GM12864 (cell line): ENCODE measurements at places on chromosomes 4 and X.

GRCh38 chr4:37279894-37280592 is 35.5 kb downstream of the NWD2 start:
- no peak for DNase-seq

DNA sequence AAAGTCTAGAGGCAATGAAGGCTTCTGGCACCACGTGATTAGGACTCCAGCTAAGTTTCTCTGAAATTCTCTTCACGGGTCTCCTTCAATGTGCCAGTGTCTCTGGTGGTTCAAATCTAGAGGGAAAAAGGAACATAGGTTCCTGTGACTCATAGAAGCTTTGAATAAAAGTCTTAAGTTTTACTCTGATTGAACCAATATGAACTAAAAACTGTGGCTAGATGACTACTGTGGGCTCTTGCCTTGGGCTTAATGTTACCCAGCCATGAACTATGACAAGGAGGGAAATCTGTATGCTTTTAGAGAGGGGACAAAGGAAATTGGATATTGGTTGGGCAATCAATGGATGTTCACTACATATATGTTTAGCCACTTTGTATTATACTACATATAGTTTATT is 49.9 kb upstream of the TEX13D start:
- no peak for DNase-seq

DNA sequence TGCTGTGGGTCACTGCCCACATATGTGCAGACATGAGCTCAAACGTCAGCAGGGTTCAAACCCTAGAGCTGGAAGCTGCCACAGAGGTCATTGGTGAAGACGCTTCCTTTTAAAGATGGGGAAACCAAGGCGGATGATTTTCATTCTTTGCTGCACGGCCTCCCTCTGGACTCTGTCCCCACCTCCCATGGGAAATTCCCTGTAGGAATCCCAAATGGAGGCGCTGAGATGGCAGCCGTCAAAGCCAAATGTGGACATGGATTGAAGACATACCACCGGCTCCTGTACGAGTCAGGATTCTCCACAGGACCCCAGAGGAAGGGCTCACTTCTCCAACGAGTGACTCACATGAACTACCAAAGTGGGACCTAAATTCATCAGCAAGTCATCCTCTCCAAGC is 286.4 kb downstream of the CRLF2 start:
- DNase-seq = no peak

- no peak for DNase-seq
Observed at GRCh38 chr4:55635741-55636655, at the start of gene NMU. Gene NMU, minus strand, starts transcription at chr4:55636298. Its CDS starts 106 bp downstream, at chr4:55636192.

- no peak for DNase-seq
Observed at GRCh38 chr4:154634058-154634457, 21.6 kb upstream of the FGG start.

GRCh38 chr4:87530229-87530628 is 1.1 kb upstream of the SPARCL1 start:
- no peak for DNase-seq

DNA sequence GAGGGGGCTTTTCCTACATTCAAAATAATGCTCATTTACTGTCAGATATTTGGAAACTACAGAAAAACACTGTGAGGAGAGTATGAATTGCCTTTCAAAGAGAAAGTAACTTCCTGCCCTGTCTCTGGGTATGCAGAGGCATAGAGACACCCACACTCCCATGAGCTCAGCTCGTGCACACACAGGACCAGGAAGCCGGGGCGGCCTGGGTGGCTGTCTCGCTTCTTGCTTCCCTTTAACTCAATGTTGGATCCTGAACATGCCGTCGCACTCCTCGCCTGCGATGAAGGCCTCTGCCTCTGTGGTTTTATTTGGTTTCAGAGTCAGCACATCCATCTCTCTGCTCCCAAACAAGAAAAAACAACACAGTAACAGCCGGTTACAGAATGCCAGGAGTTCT is 40.1 kb upstream of the GPR78 start:
- no peak for DNase-seq

GRCh38 chrX:96688789-96689188 is 4.1 kb downstream of the DIAPH2 start:
- no peak for DNase-seq

DNA sequence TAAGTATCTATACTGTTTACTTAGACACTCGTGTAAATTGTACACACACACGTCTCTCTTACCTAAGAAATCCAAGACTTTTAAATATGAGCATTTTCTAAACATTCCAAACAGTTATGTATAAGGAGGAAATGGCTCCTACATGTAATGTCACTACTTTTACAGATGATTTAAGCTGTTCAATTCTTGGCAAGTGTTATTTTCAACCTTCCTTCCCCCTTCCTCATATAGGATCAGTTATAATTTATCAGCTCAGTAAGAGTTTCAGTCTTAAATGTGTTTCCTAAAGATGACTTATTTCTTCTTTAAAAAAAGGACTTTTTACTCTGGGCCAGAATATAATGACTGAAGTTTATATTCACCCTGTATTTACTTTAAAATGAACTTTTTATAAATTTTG is 601.1 kb downstream of the ANKRD50 start:
- no peak for DNase-seq

GRCh38 chrX:153554519-153555167 is 37.2 kb downstream of the ATP2B3 start:
- DNase-seq = peak; percentile 0

DNA sequence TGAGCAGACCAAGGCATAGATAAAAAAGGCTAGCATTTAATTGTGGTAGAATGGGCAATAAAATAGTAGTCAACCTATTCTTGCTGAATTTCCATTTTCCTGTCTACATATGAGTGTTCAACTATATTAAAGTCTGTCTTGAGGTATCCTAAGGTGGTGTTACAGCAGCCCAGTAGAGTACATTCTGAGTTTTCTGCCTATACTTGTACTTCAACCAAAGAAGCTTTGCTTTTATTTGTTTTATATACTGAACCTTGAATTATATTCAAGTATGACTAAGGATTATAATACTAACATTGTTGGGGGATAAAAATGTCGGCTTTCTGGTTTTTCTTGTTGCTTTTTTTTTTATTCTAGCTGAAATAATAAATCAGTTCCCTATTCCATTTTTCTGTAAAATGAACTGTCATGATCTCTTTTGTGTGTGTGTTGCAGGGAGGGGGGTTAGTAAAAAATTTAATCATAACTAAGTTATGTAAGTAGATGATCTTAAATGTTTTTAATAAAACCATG is 106.7 kb downstream of the PDLIM5 start:
- DNase-seq = no peak

- no peak for DNase-seq
Observed at GRCh38 chrX:150767045-150767395, 73.8 kb downstream of the MTMR1 start.

GRCh38 chr4:151087467-151087866 is 12.0 kb upstream of the RPS3A start:
- no peak for DNase-seq

DNA sequence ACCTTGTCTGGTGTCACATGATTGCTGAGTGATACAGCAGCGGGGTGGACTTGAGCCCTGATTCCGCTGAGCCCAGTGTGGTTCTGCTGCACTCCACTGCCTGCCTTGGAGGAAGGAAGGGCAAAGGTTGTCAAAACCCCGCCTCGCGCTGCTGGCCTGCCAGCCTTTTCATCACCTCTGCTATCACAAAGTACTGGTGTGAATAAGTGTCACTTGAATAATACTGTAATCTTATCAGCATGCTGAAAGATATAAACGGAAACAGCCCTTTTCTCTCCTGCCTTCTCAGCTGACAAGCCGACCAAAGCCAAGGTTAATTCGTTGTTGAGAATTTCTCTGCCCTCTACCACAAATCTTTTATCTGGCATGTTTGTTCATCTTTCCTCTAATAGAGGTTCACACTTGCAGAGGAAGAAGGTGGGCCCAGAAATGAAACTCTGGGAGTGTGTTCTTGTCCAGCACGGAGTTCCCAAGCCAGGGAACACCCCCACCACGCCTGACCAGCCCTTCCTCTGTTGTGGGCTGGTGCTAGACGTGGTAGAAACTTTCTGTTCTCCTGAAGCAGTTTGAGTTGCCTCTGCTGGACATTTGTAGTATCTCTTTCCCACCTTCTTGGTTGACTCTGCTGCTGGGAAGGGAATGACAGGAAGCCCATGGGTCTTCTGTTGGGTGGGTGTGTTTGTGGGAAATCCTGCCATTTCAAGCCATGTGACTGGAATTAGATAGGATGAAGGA is 21.5 kb downstream of the FHDC1 start:
- no peak for DNase-seq

DNA sequence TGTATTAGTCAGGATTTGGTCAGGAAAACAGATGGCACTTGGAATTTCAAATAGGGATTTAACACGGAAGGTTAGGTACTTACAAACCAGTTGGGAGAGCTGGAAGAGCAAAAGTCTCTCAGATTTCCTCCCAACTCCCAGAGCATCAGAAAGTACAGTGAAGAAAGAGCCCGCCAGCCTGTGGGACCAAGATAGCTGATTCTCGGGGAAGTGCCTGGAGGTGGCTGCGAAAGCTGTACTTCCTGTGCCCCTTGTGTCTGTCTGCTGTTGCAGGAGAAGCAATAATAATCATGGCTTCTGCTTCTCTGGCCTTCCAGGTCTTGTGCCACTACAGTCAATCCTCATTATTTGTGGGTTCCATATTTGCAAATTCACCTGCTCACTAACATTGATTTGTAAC is 221.0 kb upstream of the BCOR start:
- DNase-seq = no peak

- DNase-seq = no peak
Observed at GRCh38 chr4:105951198-105951597, 55.9 kb downstream of the NPNT start.

DNA sequence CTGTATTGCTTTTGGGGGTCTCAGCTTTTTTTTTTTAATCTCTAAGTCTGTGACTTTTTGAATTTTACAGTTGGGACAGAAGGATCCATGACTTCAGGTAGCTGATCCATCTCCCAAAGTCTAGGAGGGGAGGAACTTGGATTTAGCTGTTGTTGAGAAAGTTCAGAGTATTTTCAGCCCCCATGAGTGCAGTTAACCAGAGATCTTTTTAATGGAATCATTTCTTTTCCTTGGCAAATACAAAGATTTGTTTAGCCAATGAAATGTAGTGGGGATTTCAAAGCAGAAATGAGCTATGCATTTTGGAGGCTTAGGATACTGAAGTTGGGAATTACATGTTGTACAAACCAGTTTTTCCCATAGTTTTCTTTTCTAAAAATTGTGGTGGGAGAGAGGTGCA is 18.1 kb downstream of the FNIP2 start:
- DNase-seq = no peak

GRCh38 chrX:4674028-4674782 is 960.8 kb upstream of the PRKX start:
- DNase-seq = no peak

DNA sequence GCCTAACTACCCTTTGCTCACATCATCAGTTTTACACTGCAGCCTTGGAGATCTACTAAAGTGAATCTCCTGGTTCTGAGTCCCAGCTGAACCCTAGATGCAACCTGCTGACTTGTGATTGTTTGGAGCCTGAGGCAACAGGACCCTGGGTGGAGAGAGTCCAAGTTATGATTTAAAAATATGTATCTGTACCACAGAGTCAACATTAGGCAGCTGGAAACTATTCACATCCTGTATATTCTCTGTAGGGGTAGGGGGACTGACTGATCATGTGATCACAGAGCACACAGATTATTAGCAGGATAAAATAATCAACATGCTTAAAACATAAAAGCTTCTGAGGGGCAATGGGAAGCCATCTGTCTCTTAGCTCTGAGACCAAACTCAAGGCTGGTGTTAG is 52.1 kb downstream of the CT47B1 start:
- no peak for DNase-seq

GRCh38 chr4:122346036-122346435 is 32.8 kb upstream of the ADAD1 start:
- no peak for DNase-seq

GRCh38 chrX:154735695-154736393 is 15.0 kb downstream of the GAB3 start:
- no peak for DNase-seq

- DNase-seq = no peak
Observed at GRCh38 chrX:828411-828959, 197.9 kb downstream of the SHOX start.

DNA sequence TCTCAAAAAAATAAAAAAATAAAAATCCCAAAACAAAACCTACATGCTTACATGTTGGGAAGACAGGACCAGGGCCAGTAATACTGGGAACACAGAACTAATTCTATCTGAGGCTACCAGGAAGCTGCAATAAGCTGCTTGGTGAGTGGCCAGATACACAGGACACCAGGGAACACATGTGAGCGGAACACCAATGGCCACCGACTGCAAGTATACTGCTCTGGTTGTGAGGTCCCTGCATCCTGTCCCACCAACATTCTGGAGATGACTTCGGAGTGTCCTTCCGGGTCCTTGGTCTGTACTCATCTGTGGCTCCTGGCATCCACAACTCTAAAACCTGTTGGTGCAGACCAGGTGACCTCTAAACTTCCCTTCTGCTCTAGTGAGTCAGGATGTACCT is 2.7 kb downstream of the TNIP2 start:
- DNase-seq = no peak

DNA sequence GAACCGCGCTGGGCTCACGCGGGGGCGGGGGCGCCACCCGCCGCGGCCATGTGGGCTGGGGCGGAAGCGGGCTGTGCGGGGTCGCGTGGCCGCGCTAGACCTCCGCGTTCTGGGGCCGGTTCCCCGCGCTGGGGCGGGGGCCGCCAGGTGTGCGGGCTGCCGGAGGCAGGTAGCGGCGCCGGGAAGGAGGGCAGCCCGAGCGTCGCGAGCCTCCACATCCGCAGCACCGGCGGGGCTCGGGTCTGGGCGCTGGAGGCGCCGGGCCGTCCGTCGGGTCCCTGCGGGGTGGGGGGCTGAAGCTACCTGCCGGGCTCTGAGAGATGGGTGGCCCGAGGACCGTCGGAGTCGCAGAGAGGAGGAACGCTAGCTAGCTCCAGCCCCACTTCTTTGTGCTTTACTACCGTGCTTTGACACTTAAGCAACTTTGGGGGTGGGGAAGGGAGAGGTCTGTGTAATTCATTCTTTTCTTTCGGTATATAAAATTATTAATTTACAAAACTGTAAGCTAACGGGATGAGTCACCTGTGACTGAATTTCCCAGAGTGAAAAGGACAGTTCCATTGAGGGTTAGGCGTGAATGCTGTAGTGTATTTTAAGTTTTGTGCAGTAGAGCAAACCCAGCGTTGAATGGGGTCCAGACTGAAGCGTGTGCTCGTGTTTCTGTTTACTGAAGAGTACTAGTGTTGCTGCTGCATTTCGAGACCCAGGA is 689 bp downstream of the METAP1 start:
- DNase-seq = peak; percentile 13

- no peak for DNase-seq
Observed at GRCh38 chr4:83128240-83128929, 13.9 kb upstream of the PLAC8 start.

DNA sequence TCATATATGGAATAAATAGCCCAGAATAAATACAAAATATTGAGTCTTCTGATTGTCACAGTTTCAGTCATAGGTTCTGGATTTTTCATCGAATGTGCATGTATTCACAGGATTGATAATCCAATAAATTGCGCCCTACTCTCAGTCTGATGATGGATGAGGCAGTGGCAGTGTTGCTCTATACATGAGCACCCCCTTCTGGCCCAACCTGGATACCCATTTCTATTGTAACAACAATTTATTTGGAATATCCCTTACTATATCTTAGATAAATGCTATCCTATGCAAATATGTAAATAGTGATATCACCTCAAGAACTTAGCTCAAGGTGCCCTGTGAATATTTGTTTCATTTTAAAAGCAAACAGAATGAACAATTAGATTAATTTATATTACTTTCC is 733.7 kb upstream of the PABPC4L start:
- no peak for DNase-seq

GRCh38 chrX:98931216-98931615 is 1478.9 kb downstream of the PCDH19 start:
- no peak for DNase-seq

GRCh38 chr4:175823015-175823742 is 11.1 kb upstream of the GPM6A start:
- DNase-seq = peak; percentile 8
